ENCODE measurements at places on chromosomes 1 and 21.

DNA sequence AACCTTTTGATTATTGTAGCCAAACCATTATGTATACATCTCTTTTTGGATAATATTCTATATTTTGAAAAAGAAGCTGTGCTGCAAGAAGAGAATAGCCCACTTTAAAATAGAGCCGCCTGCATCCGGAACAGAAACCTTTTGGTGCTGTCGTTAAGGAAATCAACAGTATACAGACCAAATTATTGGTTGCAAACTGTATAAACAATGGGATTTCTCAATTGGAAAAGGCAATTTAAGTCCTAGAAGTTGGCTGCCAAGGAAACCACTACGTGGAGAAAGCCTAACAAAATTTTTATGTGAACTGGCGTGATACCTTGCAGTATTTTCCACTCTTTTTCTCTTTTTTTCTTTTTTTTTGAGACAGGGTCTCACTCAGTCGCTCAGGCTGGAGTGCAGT lies 25.8 kb downstream of the DESI2 start:
- DNase-seq, result no peak

DNA sequence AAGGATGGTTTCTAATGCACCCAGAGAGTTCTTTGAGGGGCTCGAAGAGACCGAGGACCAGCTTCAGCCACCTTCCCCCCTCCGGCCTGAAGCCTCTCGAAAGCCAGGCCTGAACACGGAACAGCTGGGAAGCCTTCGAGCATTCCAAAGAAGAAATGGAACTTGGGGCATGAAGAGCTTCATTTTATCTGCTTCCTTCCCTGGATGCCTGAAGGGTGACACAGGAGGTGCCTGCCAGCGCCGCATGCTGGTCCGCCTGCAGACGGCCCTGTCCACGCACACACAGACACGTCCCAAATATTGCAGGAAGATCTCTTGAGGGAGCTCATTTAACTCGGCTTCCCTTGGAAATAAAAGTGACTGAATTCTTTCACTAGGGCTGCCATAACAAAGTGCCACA lies 73.7 kb downstream of the TOMM20 start:
- DNase-seq, result no peak

- DNase-seq, result no peak
Observed at GRCh38 chr21:42062236-42063022, 8.7 kb upstream of the UMODL1 start.

- DNase-seq, result no peak
Observed at GRCh38 chr1:161772397-161772796, 6.3 kb downstream of the ATF6 start.

DNA sequence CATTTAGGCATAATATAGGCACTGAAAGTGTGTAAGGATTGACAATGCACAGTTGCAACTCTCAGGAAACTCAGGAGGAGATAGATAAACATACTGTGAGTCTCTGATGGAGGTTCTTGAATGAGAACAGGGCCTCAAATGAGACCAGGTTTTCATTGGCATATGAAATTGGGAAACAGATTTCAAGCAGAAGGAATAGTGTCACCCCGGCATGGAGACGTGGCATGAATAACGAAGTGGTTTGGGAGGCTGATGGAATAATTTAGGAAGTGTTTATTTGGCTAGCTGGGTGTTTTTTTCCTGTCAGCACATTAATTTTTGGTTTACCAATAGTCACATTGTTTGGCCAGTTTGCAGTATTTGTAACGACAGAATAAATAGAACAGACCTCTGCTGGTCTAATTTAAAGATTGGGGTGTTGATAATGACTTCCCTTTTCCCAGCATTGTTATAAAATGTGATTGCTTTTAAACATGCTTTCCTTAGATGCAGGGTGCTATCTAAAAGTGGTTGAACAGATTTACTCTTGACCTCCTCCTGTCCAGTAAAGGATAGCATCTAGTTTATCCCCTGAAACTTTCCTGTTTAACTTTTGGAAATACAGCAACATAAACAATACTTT lies 132.0 kb downstream of the C1orf21 start:
- DNase-seq, result no peak
